ENCODE measurements at places on chromosomes 12 and 14. TPM values are rescaled to one million over a fixed set of nuclear protein-coding genes. Genes with fewer than 3 reads are reported as not detected.

Gene MUCL1
- not detected for total RNA-seq

Gene KRT72
- not detected for total RNA-seq

DNA sequence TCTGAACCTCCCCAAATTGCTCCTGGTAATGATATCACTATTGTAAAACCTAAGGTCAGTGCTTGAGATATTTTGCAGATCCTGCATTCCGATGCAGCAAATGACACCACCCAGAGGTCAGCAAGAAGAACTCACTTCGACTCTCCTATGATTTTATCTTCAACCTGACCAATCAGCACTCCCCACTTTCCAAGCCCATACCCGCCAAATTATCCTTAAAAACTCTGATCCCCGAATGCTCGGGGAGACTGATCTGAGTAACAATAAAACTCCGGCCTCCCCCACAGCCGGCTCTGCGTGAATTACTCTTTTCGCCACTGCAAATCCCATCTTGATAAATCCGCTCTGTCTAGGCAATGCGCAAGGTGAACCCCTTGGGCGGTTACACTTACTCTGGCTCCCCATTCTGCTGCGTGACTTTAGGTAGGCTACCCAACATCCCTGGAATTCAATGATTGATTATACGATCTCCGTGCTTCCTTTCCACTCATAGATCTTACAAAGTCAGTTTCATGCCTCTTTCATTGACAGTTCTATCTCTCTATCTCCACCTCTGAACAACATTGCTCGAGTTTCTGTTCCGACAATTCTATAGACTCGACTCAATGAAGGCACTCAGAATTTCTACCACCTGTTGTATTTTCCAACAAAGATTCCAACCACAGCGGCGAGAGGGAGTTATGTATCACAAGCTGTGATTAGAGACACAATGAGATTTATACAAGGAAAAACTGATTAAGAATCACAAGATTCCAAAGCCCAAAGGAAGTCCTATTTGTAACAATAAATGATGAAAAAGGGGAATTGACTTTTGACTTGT lies 939 bp downstream of the NPC2 start:
- H3K27ac ChIP-seq, result peak overlapping the region; percentile 87
- no peaks in the 10 kb centered on the region for H3K27me3 ChIP-seq
- peaks cover 23% of the 10 kb centered on the region for H3K4me1 ChIP-seq
- no peak for DNase-seq

DNA sequence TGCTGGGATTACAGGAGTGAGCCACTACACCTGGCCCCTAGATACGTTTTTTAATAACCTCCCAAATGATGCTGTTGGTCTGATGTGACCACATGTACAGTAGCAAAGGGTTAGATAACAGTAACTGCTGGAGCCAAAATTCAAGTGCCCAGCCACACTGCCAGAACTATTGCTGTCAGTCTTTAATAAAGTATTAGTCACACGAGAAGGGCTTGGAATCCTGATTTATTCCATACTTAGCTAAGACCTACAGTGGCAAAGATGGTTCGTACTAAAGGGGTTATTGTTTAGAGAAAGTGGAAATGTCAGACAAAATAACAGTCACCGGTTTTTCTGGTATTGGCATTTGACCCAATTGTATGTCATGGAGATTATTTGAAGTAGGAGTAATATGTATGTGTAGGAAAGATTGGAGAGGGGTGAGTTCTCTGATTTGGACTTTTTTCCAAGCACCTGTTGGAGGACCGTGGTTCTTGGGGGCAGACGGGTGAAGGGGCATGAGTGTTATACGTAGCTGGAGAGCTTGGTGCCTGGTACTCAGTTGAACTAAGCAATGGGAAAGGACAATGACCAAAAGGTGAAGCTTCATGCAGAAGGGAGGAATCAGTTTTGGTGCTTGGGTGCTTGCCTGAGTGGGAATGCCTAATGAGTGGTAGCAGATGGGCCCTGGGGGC lies 9.7 kb downstream of the TUBA1C start:
- H3K36me3 ChIP-seq, result no peaks in the 10 kb centered on the region
- H3K27me3 ChIP-seq, result no peaks in the 10 kb centered on the region
- H3K27ac ChIP-seq, result no peak overlapping the region
- H3K4me1 ChIP-seq, result no peaks in the 10 kb centered on the region
- no peak for DNase-seq

Measured in psoas muscle (tissue), 8 donors.